Peyer's patch (tissue), 4 donors: ENCODE measurements at places on chromosomes 1 and 21. TPM values are rescaled to one million over a fixed set of nuclear protein-coding genes. Genes with fewer than 3 reads are reported as not detected.
A peak's percentile ranks its signal among the peaks of the same experiment; 100 is the strongest.

DNA sequence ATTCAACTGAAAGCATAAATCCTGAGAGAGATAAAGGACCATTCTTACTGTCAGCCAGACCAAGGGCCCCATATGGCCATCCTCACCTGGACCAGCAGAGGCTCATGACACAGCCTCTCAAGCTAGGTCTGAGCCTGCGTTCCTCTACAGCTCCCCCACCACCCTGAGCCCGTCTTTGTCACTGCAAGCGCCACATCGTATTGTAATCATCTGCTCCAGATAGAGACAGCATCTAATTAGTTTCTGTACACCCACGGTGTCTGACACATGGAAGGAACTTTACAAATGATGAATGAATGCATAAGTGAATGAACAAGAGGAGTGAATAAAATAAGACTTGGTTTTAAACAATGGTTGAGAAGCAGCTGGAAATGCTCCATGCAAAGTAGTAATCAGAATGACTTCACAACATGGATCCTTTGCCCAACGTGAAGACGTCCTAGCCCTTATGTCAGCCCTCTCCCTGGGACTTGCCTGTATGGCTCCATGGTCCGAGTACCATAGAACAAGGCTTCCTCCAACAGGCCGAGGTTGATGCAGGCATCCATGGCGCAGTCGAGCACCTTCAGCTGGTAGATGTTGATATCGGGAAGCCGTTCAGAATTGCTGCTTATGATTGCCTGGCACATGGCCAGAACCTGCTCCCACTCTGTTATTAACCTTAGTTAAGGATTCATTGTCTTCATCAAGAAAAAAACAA lies 648.9 kb downstream of the SMYD3 start:
- no peak for DNase-seq
- H3K27me3 ChIP-seq = no peaks in the 10 kb centered on the region
- no peaks in the 10 kb centered on the region for H3K36me3 ChIP-seq
- H3K27ac ChIP-seq = no peak overlapping the region
- no peaks in the 10 kb centered on the region for H3K4me1 ChIP-seq

DNA sequence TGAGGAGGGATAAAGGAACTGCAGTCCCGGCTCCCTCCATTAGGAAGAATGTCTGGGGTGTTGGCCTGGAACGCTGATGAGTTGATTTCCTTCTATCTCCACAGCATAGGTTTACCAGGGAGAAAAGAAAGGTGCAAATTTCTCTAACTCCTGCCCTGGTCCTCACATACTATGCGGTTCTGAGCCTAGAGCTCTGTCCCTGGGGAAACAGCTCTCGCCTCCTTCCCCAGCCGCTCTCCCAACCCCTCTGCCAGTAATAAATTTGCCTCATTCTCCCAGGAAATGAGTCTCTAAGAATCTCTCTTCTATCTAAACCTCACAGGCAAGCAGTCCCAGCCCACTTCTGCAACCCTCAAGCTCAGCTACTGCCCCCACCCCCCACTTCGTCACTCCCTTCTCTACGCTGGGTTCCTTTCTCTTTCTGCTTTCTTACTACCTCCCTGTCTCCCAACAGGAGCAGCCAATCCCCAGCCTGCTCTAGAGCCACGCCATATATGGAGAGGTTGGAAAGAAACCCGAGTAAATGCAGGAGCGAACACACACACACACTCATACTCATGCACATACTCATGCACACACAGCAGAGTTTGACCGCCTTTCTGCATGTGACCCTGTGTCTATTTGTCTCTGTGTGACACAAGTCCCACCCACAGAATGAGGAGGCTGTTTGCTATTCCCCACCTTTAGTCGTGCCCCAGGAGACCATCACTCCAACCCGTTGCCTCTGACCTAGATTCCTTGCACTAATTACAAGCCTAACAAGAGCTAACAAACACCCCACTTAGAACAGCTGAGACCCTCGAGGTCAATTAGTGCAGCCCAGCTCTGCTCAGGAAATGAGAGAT lies 13.4 kb downstream of the PLEKHO1 start:
- H3K36me3 ChIP-seq = no peaks in the 10 kb centered on the region
- peaks cover 19% of the 10 kb centered on the region for H3K4me1 ChIP-seq
- H3K27ac ChIP-seq = peak overlapping the region; percentile 70
- no peak overlapping the region for H3K4me3 ChIP-seq
- H3K27me3 ChIP-seq = no peaks in the 10 kb centered on the region

- H3K27ac ChIP-seq = no peak overlapping the region
- H3K27me3 ChIP-seq = no peaks in the 10 kb centered on the region
- no peaks in the 10 kb centered on the region for H3K4me1 ChIP-seq
- no peak overlapping the region for H3K4me3 ChIP-seq
Measured at GRCh38 chr1:218728898-218729565, 383.9 kb downstream of the TGFB2 start.

- no peaks in the 10 kb centered on the region for H3K27me3 ChIP-seq
- no peak overlapping the region for H3K4me3 ChIP-seq
- no peak overlapping the region for H3K27ac ChIP-seq
- H3K36me3 ChIP-seq = no peaks in the 10 kb centered on the region
- H3K4me1 ChIP-seq = no peaks in the 10 kb centered on the region
Measured at GRCh38 chr1:206678490-206678889, 6.2 kb upstream of the MAPKAPK2 start.

DNA sequence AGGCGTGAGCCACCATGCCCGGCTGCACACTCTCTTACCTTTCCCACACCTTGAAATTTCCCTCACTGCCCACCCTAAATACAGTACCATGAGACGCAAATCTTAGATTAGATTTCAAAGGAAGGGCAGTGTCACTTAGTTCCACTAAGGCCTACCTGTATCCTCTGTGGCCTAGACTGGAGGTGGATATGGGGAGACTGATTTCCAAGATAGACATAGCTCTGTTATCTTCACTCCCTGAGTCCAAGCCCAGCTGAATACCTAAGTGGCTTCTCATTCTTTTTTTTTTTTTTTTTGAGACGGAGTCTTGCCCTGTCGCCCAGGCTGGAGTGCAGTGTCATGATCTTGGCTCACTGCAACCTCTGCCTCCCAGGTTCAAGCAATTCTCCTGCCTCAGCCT lies 89.0 kb downstream of the SLC16A1 start:
- no peak overlapping the region for H3K4me3 ChIP-seq
- H3K36me3 ChIP-seq = no peaks in the 10 kb centered on the region
- H3K27ac ChIP-seq = no peak overlapping the region
- H3K27me3 ChIP-seq = no peaks in the 10 kb centered on the region
- no peak for DNase-seq

- no peak overlapping the region for H3K27ac ChIP-seq
- no peaks in the 10 kb centered on the region for H3K4me1 ChIP-seq
- DNase-seq = no peak
- H3K36me3 ChIP-seq = no peaks in the 10 kb centered on the region
- no peaks in the 10 kb centered on the region for H3K27me3 ChIP-seq
- no peak overlapping the region for H3K4me3 ChIP-seq
Measured at GRCh38 chr1:56170784-56171320, 408.5 kb downstream of the PLPP3 start.

GRCh38 chr1:175511496-175511895 lies 231.9 kb downstream of the TNR start:
- no peak overlapping the region for H3K27ac ChIP-seq
- DNase-seq = no peak
- no peaks in the 10 kb centered on the region for H3K36me3 ChIP-seq
- H3K4me1 ChIP-seq = no peaks in the 10 kb centered on the region
- no peaks in the 10 kb centered on the region for H3K27me3 ChIP-seq
- no peak overlapping the region for H3K4me3 ChIP-seq

The IL10 gene
- not detected for total RNA-seq

The AMY1A gene
- total RNA-seq = not detected

The MDM4 gene
- total RNA-seq = 127 TPM
